ENCODE measurements at places on chromosomes 13 and 19.

- no peak for DNase-seq
Observed at GRCh38 chr13:29748097-29748496, 102.3 kb downstream of the UBL3 start.

- DNase-seq, result no peak
Observed at GRCh38 chr19:13913352-13913751, 7.4 kb downstream of the CC2D1A start.

GRCh38 chr13:113451951-113452421 lies 1.3 kb downstream of the ADPRHL1 start:
- no peak for DNase-seq

- peak; percentile 22 for DNase-seq
Observed at GRCh38 chr13:32734511-32734910, 148.3 kb downstream of the PDS5B start.

DNA sequence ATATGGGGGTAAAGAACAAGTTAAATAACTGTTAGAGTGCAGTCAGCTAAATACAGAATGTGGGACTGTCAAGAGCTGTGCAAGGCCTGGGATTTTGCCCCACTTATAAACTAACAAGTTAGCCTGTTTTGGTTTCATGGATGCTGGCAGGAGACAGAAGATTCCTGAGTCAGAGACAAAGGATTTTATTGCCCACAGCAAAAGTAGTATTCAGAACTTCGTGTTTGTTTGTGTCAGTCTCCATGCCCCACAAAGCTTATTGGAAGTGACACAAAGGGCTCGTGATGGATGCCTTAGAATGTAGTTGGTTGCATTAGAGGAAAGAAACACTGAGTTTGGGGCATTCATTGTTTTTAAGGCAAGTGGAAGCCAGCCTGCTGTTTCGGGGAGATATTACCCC lies 22.2 kb upstream of the SPRYD7 start:
- no peak for DNase-seq

- DNase-seq, result no peak
Observed at GRCh38 chr13:96218475-96218874, 128.6 kb downstream of the HS6ST3 start.

- DNase-seq, result no peak
Observed at GRCh38 chr19:19134687-19135158, 3.6 kb downstream of the TMEM161A start.

GRCh38 chr19:7657131-7657751 lies 11.6 kb upstream of the RETN start:
- no peak for DNase-seq

DNA sequence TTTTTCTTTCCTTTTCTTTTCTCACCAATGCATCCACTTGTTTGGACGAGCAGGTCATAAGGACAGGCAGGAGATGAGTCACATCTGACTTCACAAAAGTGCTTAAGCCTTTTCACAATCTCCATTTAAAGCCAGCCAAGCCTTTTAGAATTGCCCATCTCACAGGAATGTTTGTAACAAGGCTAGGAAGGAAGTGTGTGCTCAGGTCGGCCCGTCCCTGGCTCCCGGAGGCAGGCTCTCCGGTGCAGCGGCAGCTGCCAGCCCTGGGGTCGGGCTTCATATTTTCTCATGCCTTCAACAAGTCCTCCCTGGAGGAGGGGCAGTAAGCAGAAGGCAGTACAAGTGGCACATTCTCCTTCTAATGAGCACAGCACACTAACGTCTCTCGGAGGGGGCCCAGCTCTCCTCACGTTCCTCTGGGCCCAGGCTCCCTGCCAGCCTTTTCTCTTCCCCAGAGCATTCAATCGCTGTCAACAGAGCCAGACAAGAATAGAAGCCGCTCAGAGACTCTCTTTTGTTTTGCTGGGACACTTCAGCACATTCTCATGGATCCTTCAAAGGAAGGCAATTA lies 180.5 kb downstream of the COL4A1 start:
- DNase-seq, result peak; percentile 71

- no peak for DNase-seq
Observed at GRCh38 chr13:26629260-26629825, 71.9 kb downstream of the WASF3 start.

DNA sequence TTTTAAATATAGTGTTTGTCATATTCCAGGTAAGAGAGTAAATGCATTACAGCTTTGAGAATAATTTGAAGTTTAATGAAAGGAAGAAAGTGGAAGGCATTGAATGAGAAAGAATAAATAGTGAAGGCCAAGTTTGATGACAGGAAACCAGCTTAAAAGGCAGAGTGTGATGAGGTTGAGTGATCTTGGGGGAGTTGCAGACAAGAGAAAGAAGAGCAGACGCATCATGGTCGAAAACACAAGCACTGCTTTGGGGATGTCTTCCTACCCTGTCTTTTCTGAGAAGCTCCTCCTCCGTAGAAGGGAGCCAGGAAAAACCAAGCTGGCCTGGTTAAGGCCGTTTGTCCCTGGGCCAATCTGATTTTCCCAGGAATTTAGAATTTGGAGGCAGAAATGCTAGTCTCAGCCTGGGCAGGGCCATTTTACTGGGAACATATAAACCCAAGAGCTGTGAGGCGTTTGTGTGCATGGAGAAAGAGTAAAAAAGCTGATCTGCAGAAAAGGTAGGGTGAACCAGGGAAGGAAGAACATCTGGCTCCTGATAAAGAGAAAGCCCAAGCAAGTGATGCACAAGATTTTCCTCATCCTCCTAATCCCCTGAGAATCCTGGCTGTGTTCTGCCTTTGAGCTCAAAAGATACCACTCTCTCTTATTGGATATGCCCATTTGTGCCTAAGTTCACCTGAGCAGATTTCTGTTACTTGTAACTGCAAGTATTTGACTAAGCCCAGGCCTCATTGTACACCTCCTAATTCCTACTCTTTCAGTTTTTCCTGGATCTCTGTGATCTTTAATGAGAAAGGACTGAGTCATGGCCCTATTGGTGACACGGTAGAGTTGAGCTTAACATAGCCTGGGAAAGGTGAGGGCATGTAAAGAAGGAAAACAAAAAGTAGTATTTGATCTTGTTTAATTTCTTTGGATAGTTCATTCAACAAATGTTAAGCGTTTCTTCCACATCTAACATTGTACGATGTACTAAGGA lies 80.0 kb downstream of the WDFY2 start:
- DNase-seq, result no peak

GRCh38 chr19:32743021-32743420 lies 23.5 kb downstream of the TDRD12 start:
- no peak for DNase-seq

DNA sequence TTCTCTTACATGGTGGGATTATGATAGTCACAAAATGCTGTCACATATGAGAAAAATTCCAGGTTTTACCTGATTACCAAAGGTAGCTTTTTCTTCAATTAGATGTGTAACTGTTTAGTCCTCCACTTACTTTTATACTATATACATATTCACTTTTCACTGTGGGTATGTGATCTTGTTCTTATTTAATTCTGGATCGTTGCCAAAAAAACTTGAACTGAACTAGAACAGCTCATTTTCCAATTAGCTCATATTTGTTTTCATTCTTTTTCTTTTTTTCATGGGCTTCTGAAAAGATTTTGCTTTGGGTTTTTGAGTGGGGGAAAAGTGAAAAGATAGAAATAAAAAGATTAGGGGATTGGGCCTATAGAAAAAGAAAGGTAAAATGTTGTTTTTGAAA lies 291.9 kb downstream of the NDFIP2 start:
- DNase-seq, result no peak

DNA sequence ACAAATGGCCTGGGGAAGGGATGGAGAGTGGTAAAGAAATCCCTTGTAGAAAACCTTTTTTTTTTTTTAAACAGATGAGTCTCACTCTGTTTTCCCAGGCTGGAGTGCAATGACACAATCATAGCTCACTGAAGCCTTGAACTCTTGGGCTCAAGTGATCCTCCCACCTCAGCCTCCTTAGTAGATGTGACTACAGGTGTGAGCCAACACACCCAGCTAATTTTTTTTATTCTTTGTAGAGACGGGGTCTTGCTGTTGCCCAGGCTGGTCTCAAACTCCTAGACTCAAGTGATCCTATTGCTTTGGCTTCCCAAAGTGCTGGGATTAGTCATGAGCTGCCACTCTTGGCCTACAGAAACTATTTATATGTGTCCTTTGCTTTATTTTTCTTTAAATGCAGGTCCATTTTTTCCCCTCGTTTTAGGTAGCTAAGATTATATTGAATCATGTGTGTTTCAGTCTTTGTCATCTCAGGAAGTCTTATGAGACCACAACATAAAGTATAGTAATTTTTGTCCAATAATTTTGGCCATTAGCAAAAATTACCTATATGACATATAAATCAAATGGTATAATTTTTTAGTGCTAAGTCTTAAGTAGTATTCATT lies 10.5 kb downstream of the LPAR6 start:
- no peak for DNase-seq

DNA sequence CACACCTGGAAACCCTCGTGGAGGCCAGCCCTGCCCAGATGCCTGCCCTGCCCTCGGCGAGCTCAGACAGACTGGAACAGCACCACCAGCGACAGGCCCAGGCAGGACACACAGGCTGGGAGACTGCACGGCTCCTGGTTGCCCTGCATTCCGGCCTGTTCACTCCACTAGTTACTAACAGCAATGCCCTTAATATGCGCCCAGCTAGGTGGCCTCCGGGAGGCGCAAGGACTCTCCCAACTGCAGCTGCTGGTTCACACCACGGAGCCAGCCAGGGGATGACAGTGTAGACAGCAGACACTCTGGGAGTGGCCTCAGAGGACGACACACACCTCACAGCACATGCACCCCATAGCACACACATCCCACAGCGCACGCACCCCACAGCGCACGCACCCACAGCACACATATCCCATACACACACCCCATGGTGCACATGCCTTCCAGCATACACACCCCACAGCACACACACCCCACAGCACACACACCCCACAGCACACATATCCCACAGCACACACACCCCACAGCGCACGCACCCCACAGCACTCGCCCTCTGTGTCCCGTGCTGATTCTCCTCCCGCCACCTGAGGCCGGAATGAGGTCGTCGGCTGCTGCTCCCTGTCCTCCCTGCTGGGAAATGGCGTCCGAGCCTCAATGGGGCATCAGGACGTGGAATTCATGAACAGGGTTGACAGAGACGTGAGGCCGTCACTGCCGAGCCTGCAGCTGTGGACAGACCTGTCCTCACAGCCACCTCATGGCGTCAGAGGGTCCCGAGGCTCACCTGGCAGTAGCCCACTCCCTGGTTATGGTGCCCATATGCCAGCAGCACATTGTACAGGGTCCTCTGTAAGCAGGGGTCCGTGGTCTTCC lies 13.6 kb downstream of the GRTP1 start:
- no peak for DNase-seq

DNA sequence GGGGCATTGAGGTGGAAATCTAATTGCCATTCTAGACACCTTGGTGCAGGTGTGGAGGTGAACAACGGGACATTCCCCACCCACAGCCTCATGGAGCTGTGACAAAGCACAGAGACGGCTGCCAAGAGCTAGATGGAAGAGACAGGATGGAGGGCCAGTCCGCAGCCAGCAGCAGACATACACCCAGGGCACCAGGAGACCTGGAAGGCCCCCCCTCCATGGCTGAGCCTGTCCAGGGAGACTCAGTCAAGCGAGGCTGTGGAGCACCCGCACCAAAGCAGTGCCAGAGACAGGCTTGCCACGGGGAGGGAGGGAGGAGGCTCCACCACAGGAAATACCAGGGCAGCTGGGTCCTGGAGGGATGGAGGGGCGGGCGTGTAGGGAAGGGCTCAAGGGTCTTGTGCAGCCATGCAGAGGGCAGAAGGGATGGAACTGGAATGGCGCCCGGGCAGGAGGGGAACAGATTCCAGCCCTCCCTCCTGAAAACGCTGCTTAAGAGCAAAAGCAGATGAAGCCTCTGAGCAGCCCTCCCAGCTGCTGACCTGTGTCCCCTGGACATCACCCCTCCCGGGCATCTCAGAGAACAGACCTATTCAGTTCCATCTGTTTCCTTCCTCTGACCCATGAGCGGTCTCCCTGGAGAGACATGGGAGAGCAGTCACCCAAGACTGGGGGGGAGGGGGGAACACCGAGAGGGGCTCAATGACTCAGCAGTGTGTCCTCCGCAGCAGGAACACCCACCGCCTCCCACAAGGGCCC lies 14.4 kb downstream of the EPS15L1 start:
- peak; percentile 93 for DNase-seq

GRCh38 chr13:98492335-98493041 lies 84.4 kb downstream of the STK24 start:
- no peak for DNase-seq

DNA sequence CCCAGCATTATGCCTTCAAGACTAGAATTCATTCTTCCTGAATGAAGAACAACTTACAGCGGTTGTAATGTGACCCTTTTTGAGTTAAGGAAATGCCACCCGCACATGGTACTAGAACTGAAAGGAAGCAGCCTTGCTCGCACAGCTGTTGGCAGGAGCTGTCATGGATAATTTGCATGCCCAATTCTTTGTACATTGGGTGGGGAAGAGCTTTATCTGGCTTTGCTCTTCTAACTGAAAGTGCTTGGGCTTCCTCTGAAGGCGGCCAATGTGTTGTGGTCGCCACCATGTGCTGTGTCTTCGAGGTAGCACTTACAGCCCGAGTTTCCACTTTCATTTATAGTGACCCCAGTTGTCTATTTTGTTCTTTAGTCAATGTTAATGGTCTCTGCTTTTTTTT lies 3.4 kb downstream of the CCNE1 start:
- no peak for DNase-seq

- peak; percentile 42 for DNase-seq
Observed at GRCh38 chr13:106173346-106173745, 362.1 kb downstream of the EFNB2 start.

DNA sequence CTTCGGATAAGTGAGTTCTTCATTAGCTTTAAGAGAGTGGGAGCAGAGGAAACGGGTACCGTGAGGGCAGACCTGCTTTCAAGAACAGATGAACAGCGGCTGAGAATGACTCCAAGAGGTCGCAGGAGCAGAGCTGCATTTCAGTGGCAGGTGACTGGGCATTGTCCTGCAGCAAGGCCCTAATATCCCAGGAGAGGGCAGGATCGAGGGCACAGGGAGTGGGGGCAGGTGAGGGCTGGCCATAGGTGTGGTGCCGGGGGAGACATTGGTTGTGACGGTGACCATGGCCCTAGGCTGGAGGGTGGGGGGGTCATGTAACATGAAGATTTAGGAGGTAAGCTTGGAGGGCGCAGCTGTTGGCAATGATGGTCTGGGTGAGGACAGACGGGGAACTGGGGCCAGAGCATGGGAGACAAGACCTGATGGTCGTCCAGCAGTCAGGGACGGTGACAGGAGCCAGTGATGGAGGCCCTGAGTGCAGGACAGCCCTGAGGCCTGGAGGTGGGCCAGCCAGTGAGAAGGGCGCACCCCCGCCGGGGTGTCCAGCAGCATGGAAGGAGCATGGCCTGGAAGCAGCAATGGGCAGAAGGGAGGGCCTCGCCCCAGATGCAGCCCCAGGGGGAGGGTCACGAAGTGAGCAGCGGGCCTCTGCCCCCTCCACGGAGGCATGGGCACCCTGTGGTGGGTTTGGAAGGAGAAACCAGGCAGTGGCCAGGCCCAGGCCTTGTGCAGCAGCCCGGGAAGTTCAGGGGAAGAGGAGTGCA lies 29.2 kb upstream of the LAMP1 start:
- DNase-seq, result no peak
